HT-29 (cell line): ENCODE measurements at places on chromosomes 7 and 10. TPM values are rescaled to one million over a fixed set of nuclear protein-coding genes. Genes with fewer than 3 reads are reported as not detected.

Gene HYAL4
- 0.79 and 2.8 TPM in 2 replicates for total RNA-seq

Gene ELN
- total RNA-seq, result 0.03 and 0.10 TPM in 2 replicates

Gene PNLIP
- total RNA-seq, result not detected in 2 replicates

Gene OR13A1
- not detected in 2 replicates for total RNA-seq

Gene LIPJ
- total RNA-seq, result not detected in 2 replicates

Gene GFRA1
- total RNA-seq, result not detected in 2 replicates

Gene ERLIN1
- total RNA-seq, result 12.5 and 13.0 TPM in 2 replicates

Gene CDHR1
- not detected in 2 replicates for total RNA-seq

Gene ZNF425
- 0.39 and 1.2 TPM in 2 replicates for total RNA-seq

Gene WNT8B
- total RNA-seq, result 0.03 and 0.23 TPM in 2 replicates

Gene MYH16
- total RNA-seq, result 0.05 TPM in 1 of 2 replicates, not detected in the other

Gene GRB10
- 6.6 and 9.0 TPM in 2 replicates for total RNA-seq

Gene EFCAB10
- total RNA-seq, result not detected in 2 replicates

Gene STRIP2
- 2.8 and 3.1 TPM in 2 replicates for total RNA-seq

Gene FAM180A
- total RNA-seq, result not detected in 2 replicates

Gene PARD3
- total RNA-seq, result 24.3 and 29.1 TPM in 2 replicates
